ENCODE measurements at places on chromosomes 4 and X.

DNA sequence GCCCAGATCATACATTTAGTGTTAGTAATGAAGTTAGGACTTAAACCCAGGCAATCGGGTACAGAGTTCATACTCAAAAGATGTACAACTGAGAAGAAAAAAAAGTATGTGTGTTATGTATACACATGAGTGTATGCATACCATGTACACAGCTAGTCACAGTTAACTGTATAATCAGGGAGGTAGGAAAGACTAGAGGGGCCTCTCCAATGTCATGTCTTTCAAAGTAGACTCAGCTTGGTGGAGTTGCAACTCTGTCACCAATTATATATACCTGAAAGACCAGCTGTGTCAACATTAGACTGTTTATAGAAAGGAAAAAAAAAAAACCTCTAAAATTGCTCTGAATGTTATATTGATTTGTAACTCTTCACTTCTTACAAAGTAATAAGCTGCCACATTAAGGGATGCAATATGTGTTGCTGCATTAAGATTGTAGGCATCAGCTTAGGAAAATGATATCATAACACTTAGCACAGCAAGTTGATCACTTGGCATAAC, 167.5 kb downstream of the DCTD start:
- no peak for DNase-seq

- no peak for DNase-seq
These were observed 41.0 kb downstream of the AMELX start for GRCh38 chrX:11334165-11334564.

DNA sequence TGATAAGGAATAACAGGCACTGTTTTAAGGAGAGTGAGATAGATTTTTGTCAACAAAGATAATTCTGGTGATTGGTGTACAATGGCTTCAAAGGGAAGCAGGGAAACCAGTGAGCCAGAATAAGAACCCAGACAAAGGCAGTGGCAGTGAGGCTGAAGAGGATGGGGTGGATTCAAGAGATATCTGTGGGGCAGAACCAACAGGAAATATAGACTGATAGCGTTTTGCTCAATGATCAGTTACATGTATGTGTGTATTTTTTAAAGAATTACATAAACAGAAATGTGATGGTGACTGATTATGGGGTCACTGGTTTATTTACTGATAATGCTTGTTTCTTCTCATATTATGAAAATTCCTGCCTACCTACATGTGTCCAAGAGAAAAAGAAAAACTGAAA, 66.4 kb downstream of the AMMECR1 start:
- no peak for DNase-seq

GRCh38 chrX:2461711-2462016, 39.1 kb downstream of the DHRSX start:
- DNase-seq: no peak

- DNase-seq: no peak
These were observed 51.8 kb downstream of the ZNF827 start for GRCh38 chr4:145886871-145887240.

- DNase-seq: no peak
These were observed 38.0 kb upstream of the IL21 start for GRCh38 chr4:122658818-122659295.

DNA sequence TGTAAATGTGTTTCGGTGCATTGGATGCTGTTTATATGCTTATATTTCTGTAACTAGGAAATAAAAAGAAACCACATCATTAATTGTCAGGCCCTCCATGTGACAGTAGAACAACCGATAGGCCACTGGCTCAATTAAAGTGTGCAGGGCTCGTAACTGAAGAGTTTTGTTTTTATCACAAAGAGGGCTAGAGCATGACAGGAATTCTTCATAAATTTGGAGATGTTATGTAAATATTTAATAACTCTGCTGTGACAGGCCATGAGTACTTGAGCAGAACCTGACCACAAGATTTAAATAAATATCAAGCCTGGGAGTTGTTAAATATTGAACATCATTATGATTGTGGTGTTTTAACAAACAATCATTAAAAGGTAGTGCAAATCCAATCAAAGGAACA, 55.9 kb downstream of the MID1 start:
- no peak for DNase-seq

All from upper lobe of right lung (tissue), 1 donor.